Glutamatergic neuron (in vitro differentiated cells): ENCODE measurements at places on chromosomes 16 and 17.
A peak's percentile ranks its signal among the peaks of the same experiment; 100 is the strongest.

- H3K27ac ChIP-seq: peak overlapping the region; percentile 72
- DNase-seq: no peak
- H3K4me1 ChIP-seq: peaks cover 36% of the 10 kb centered on the region
- no peaks in the 10 kb centered on the region for H3K36me3 ChIP-seq
Observed at GRCh38 chr16:58128181-58128631, 975 bp downstream of the CFAP20 start.

DNA sequence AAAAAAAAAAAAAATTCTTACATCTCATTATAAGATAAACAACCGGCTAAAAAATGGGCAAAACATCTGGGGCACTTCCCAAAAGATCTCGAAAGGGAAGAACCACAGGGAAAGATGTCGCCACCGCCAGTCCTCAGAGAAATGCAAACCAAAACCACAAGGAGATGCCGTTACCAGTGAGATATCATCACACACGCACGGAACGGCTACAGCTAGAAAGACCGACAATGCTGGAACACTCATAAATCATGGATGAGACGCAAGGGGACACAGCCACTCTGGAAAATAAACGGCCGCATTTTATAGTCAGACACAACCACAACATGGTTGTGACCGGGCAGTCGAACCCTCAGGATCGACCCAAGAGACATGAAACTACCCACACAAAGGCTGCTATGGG, 24.5 kb downstream of the WDR45B start:
- no peak overlapping the region for H3K4me3 ChIP-seq
- no peak for DNase-seq
- peaks cover 2% of the 10 kb centered on the region for H3K27me3 ChIP-seq
- no peak overlapping the region for H3K27ac ChIP-seq
- no peaks in the 10 kb centered on the region for H3K4me1 ChIP-seq
- H3K36me3 ChIP-seq: peaks cover 5% of the 10 kb centered on the region

DNA sequence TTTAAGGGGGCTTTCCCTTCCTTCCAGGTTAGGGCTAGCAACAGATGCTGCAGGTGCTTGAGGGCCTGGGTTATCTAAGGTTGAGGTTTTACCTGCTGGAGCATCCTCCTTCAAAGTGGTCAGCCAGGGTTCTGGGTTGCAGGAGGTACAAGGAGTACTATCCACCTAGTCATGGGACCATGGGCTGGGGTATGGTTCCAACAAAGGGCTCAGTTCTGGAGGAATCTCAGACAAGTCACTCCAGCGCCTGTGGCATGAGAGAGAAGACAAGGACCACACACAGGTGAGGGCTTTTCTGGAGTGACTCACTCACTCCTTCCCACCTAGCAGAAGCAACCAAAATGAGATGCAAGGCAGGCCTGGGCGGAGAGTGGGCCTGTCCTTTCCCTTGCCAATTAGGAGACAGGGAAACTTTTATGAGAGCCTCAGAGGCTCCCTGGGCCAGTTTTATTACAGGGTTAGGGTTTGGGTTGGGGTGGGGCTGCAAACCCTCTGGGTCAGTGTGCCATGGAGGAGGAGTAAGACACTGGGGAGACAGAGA, 2.2 kb downstream of the MYO19 start:
- no peak overlapping the region for H3K4me3 ChIP-seq
- no peak for DNase-seq
- H3K27ac ChIP-seq: no peak overlapping the region
- H3K27me3 ChIP-seq: peaks cover 9% of the 10 kb centered on the region
- H3K4me1 ChIP-seq: peaks cover 9% of the 10 kb centered on the region

GRCh38 chr17:81806461-81807209, 2.7 kb downstream of the GCGR start:
- H3K27me3 ChIP-seq: peaks cover 20% of the 10 kb centered on the region
- DNase-seq: no peak
- peaks cover 7% of the 10 kb centered on the region for H3K4me1 ChIP-seq
- no peak overlapping the region for H3K27ac ChIP-seq
- peaks cover 8% of the 10 kb centered on the region for H3K36me3 ChIP-seq

DNA sequence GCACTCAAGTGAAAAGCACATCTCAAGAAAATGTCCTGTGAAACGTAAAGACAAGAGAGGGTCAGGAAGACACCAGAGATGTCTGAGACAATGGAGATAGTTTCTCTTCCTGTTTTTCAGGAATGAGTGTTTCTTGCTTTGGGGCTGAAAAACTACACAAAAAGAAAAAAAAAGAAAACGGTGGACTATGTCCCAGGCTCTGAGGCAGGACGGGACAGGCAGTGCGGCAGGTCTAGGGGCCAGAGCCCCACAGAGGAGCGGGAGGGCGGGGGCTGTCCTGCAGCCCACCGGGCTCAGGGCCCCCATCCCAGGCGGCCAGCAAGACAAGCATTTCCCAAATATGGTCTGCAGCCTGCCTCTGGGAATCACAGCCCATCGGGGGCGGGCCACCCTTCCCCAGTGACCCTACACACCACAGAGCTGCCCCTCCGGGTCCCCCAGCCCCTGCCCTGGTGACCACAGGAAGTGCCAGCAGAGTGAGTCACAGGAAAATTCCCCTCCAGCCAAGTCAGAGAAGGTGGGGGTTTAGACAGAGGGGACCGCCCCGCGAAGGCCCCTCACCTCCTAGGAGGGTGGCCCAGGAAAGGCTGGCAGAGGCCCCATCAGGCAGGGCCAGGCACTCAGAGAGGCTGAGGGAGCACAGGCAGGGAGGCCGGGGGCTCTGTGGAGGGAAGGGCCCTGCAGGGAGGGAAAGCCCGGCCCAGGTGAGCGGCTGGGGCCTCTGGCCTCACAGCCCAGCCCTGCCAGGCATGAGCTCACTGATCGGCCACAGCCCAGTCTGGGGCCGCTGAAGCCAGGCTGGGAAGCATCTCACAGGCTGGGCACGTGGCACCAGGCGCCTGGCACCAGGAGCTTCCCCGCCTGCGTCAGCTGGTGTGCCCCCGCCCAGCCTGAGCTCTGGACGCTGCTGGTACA, 6.3 kb downstream of the BCAR1 start:
- no peak for DNase-seq
- H3K4me3 ChIP-seq: peak overlapping the region; percentile 60
- H3K27ac ChIP-seq: peak overlapping the region; percentile 74
- peaks cover 50% of the 10 kb centered on the region for H3K4me1 ChIP-seq
- peaks cover 29% of the 10 kb centered on the region for H3K27me3 ChIP-seq
- no peaks in the 10 kb centered on the region for H3K36me3 ChIP-seq

DNA sequence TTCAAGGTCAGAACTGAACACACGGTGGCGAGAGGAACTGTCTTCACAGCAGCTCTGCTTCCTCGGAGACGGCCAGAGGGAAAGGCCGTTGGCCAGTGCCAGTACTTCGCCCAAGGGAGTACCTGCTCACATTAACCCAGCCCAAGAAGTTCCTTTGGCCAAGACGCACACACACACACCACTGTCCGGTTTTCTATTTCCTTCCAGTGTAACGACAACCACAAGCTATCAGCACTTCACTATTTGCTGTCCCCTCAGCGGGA, 744 bp upstream of the GGNBP2 start:
- peak overlapping the region; percentile 97 for H3K27ac ChIP-seq
- no peak for DNase-seq
- peaks cover 6% of the 10 kb centered on the region for H3K4me1 ChIP-seq
- H3K4me3 ChIP-seq: peak overlapping the region; percentile 98
- no peaks in the 10 kb centered on the region for H3K36me3 ChIP-seq

DNA sequence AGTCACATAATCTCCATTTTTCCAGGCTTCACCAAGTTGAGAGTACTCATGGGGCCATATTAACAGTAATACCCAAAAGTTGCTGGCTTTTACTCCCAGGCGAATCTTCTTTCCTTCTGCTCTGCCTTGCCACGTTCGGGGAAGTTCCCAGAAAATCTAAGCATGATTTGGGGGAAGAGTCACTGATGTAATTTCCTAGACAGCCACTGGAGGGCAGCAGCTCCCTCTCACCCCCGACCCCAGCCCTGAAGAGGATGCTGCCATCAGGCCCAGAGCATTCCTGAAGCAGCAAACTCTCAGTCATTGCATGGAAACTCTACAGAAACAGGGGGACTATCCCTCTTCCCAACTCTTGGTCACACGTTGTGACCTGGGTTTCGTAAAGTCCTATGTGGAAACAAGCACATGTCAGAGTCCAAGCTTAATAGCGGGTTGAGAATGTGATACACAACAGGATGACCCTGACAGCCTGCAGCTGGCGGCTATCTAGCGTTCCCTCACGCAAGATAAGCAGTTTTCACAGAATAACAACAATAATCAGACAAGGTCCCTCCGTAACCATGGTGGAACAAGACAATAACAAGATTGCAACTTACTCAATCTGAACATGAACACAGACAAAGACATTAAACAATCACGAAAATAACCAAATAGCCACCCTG, 43.8 kb upstream of the DHX40 start:
- no peak overlapping the region for H3K4me3 ChIP-seq
- H3K27me3 ChIP-seq: no peaks in the 10 kb centered on the region
- no peaks in the 10 kb centered on the region for H3K4me1 ChIP-seq
- no peaks in the 10 kb centered on the region for H3K36me3 ChIP-seq
- peak; percentile 75 for DNase-seq
- H3K27ac ChIP-seq: no peak overlapping the region

- H3K4me3 ChIP-seq: no peak overlapping the region
- H3K4me1 ChIP-seq: no peaks in the 10 kb centered on the region
- H3K36me3 ChIP-seq: no peaks in the 10 kb centered on the region
- H3K27me3 ChIP-seq: no peaks in the 10 kb centered on the region
Observed at GRCh38 chr16:55248058-55248457, 75.9 kb upstream of the IRX6 start.

DNA sequence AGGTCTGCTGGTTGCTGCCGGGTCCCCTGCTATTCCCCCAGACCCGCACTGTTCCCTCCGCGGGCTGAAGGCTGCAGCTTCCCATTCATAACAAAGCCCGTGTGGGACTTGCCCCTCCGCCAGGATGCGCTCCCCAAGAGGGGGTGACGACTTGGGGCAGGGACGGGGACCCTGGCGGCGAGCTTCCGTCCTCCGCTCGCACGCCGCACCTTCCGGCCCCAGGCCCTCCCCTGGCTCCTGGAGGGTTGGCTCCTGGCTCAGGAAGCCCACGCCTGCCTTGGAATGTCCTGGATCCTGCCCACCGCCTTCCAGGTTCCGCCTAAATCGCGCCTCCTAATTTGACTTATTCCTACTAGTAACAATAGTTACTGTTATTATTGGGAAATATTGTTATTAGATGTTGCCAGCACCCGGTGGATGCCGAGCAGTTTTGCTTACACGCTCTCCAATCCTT, 1.1 kb upstream of the TFAP4 start:
- H3K4me1 ChIP-seq: peaks cover 2% of the 10 kb centered on the region
- peak; percentile 74 for DNase-seq
- H3K36me3 ChIP-seq: no peaks in the 10 kb centered on the region
- peak overlapping the region; percentile 94 for H3K4me3 ChIP-seq

- no peak overlapping the region for H3K4me3 ChIP-seq
- DNase-seq: no peak
- H3K36me3 ChIP-seq: no peaks in the 10 kb centered on the region
- H3K4me1 ChIP-seq: peaks cover 1% of the 10 kb centered on the region
- peaks cover 3% of the 10 kb centered on the region for H3K27me3 ChIP-seq
Observed at GRCh38 chr16:73506568-73507056, 458.7 kb upstream of the ZFHX3 start.

GRCh38 chr17:40522961-40523310, 21.5 kb upstream of the TNS4 start:
- H3K4me3 ChIP-seq: no peak overlapping the region
- H3K27me3 ChIP-seq: peaks cover 2% of the 10 kb centered on the region
- no peak for DNase-seq
- no peak overlapping the region for H3K27ac ChIP-seq
- H3K36me3 ChIP-seq: peaks cover 8% of the 10 kb centered on the region

GRCh38 chr17:40548982-40549685, 16.1 kb downstream of the CCR7 start:
- peak overlapping the region; percentile 55 for H3K4me3 ChIP-seq
- DNase-seq: no peak
- H3K4me1 ChIP-seq: peaks cover 26% of the 10 kb centered on the region
- H3K36me3 ChIP-seq: no peaks in the 10 kb centered on the region
- peaks cover 5% of the 10 kb centered on the region for H3K27me3 ChIP-seq

DNA sequence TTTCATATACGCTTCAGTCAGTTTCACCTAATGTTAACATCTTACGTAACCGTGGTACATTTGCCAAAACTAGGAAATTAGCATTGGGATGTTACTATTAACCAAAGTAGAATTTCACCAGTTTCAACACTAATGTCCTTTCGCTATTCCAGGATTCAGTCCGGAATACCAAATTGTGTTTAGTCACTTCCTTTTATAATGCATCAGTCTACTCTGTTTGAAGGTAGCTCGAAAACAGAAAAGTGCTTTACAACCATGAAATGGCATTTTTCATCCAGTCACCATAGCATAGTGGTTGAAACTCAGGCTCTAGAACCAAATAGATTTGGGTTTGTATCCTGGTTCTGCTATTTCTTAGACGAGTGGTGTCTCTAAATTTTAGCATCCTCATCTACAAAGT, 29.4 kb downstream of the AP2B1 start:
- no peak overlapping the region for H3K4me3 ChIP-seq
- no peak overlapping the region for H3K27ac ChIP-seq
- no peaks in the 10 kb centered on the region for H3K36me3 ChIP-seq
- DNase-seq: no peak

GRCh38 chr17:9926150-9926804, 21.2 kb upstream of the RCVRN start:
- H3K4me3 ChIP-seq: no peak overlapping the region
- H3K4me1 ChIP-seq: peaks cover 1% of the 10 kb centered on the region
- H3K27ac ChIP-seq: no peak overlapping the region
- H3K27me3 ChIP-seq: peaks cover 7% of the 10 kb centered on the region
- no peaks in the 10 kb centered on the region for H3K36me3 ChIP-seq

DNA sequence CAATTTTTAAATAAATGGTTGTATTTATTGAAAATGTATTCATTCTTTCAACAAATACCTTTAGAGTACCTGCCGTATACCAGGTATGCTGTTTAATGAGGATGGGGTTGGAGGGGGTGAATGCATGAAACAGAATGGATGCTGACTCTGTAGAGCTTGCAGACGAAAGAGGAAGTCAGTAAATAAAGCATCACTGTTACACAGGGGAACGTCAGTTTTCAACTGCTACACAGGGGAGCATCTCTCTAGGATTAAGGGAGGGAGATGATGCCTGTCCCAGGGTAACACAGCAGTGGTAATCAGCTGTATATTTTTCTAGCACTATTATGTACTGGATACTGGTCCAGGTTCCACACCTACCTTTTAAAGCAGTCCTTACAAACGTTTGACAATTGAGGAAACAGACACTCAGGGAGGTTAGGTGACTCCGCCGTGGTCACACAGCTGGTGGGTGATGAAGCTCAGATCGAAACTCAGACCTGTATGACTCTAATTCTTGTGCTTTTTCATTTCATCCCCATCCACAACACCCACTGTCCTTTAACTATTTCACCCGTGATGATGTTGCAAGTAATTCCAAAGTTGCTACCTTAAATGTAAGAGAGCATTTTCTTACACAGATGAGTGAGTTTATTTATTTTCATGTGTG, 452.1 kb upstream of the HSBP1 start:
- H3K4me3 ChIP-seq: no peak overlapping the region
- peaks cover 3% of the 10 kb centered on the region for H3K4me1 ChIP-seq
- DNase-seq: no peak
- H3K27me3 ChIP-seq: no peaks in the 10 kb centered on the region
- H3K36me3 ChIP-seq: no peaks in the 10 kb centered on the region
- no peak overlapping the region for H3K27ac ChIP-seq

GRCh38 chr17:1746975-1747543, 4.4 kb downstream of the SERPINF2 start:
- no peaks in the 10 kb centered on the region for H3K4me1 ChIP-seq
- no peak for DNase-seq
- H3K4me3 ChIP-seq: no peak overlapping the region
- H3K27me3 ChIP-seq: peaks cover 2% of the 10 kb centered on the region

- H3K27me3 ChIP-seq: peaks cover 2% of the 10 kb centered on the region
- no peak overlapping the region for H3K4me3 ChIP-seq
- no peak for DNase-seq
Observed at GRCh38 chr16:78137179-78137578, 37.7 kb downstream of the WWOX start.
